ENCODE measurements at places on chromosomes 6 and 20.

DNA sequence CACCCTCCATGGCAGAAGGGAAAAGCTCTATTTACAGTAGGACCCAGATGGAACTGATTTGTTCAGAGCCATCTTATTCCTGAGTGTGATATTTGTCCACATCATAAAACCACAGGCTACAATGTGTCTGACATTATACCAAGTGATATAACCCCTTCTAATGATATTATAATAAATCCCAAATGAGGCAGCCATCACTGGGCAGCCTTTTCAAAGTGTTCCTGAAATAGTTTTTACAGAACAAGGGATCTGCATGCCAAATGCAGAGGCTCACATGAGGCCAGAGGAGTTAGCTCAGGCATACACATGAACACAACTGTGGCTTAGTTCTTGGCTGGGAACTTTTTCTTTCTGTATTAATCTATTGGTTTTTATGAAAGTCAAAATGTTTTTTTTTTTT lies 207.7 kb downstream of the MAFB start:
- no peak for DNase-seq

GRCh38 chr6:127641905-127642304 lies 64.9 kb downstream of the C6orf58 start:
- DNase-seq, result no peak

GRCh38 chr6:78390066-78390465 lies 477.3 kb upstream of the IRAK1BP1 start:
- no peak for DNase-seq

DNA sequence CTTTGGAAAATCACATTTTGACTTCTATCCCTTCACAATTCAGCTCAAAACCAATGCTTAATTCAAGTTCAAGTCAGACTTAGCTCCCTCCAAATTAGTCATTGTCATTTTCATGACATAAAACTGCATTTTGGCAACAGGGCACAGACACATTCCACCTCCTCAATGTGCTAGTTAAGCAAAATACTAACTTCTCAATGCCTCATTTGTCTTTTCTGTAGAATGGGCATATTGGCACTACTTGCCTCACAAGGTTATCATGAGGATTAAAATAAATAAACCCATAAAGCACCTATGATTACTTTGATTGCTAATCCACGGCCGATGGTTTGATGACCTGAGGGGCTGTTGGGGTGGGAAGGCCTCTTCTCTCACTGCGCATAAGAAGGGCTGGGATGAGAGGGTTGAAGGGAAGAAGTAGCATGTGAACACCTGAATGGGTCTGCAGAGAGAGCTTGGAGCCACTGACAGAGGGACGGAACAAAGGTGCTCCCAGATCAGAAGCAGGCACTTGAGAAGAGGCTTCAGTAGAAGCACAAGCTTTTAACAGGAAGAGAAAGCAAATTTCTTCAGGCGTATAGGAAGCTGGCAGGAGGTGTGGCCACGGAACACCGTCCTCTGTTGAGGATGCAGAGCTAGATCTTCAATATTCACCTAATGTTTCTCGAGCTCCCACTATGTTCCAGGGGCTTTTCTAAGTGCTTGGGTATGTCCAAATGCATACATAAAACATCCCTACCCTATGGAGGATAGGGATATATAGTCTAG lies 11.7 kb upstream of the TBC1D7 start:
- no peak for DNase-seq

DNA sequence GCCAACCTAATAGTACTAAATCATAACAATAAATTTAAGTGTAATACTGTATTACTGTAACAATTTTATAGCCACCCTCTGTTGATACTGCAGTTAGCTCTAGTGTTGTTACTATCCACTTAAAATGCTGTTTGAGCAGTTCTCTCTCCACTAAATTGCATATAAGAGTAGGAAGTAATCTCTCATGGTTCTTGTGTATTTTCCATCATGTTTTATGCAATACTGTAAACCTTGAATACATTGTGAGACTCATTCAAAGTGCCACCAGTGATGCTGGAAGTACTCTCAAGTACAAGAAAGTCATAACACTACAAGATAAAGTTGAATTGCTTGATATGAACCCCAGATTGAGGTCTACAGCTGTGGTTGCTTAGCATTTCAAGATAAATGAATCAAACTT lies 65.5 kb downstream of the WASF1 start:
- no peak for DNase-seq

- no peak for DNase-seq
These were observed 149.4 kb downstream of the PHF3 start for GRCh38 chr6:63785006-63785405.

- no peak for DNase-seq
These were observed 73.4 kb upstream of the GTSF1L start for GRCh38 chr20:43800186-43800585.

GRCh38 chr20:34907616-34908469 lies 31.4 kb downstream of the ACSS2 start:
- DNase-seq, result peak; percentile 17

GRCh38 chr6:6220718-6221117 lies 99.7 kb downstream of the F13A1 start:
- no peak for DNase-seq

DNA sequence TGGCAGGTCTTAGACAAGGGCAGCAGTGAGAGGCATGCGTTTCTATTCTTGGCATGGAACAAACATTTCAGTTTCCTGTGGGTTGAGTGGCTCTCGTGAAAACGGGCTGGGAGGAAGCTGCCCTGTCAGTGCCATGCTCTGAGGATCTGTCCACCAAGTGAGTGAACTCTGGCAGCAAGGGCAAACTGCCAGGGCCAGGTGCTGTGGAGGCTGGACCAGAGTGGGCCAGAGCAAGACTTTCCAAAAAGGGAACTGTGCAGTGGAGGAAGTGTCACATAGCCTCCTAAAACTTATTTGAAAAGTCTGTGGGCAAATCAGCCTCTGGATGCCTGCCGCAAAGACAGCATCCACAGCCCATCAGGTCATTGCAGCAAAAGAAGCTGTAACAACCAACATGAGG lies 44.2 kb upstream of the TAB2 start:
- no peak for DNase-seq

GRCh38 chr6:69816026-69816425 lies 19.2 kb upstream of the LMBRD1 start:
- no peak for DNase-seq

DNA sequence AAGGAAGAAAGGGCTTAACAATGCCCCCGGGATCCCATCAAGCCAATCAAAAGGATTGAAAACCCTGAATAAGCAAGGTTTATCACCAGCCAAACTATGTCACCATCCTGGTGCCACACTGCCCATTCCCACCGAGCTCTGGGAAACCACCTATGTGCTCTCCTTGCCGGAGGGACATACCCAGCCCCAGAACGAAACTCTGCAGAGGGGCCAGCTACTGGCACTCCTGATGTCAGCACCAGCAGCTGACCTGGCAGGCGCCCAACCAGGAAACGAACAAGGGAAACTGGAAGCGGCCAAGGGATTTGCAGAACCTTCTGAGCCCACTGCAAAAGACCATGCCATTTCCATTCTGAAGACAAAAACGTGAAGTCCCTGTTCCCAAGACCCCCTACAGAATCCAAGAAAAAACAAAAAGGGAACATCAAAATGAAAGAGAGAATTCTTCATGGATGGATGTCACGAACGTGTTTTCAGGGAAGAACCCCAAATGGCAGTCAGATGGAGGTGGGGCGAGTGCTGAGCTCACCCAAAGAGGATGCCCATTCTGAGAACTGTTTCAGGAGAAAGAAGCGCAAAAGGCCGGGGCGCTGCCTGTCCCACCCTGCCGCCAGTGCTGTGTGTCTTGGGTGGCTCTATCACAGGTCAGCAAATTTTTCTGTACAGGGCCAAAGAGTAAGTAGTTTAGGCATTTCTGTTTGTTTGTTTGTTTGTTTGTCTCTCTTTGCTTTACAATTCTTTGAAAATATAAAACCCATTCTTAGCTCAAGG lies 305.2 kb downstream of the ESR1 start:
- no peak for DNase-seq

GRCh38 chr6:158476389-158476788 lies 83.5 kb upstream of the TMEM181 start:
- DNase-seq, result no peak

GRCh38 chr6:141199074-141199473 lies 933.7 kb upstream of the GJE1 start:
- DNase-seq, result no peak

GRCh38 chr6:147207351-147207750 lies 3.1 kb downstream of the STXBP5 start:
- DNase-seq, result no peak

GRCh38 chr6:105352037-105352617 lies 50.8 kb downstream of the PREP start:
- DNase-seq, result no peak

- no peak for DNase-seq
These were observed 30.2 kb upstream of the IL17A start for GRCh38 chr6:52155791-52156576.

- DNase-seq, result no peak
These were observed 60.9 kb downstream of the GFRAL start for GRCh38 chr6:55388211-55388610.

DNA sequence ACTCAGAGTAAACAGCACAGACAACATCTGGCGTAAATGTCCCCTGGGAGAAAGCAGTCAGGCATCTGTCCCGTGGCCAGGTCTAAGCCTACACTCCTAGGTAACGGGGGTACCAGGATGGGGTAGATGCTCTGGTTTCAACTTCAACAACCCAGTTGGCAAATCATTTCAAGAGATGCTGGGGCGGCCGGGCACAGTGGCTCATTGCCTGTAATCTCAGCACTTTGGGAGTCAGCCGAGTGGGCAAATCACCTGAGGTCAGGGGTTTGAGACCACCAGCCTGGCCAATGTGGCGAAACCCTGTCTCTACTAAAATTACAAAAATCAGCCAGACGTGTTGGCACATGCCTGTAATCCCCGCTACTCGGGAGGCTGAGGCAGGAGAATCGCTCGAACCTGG lies 12.3 kb downstream of the PREX1 start:
- DNase-seq, result no peak

DNA sequence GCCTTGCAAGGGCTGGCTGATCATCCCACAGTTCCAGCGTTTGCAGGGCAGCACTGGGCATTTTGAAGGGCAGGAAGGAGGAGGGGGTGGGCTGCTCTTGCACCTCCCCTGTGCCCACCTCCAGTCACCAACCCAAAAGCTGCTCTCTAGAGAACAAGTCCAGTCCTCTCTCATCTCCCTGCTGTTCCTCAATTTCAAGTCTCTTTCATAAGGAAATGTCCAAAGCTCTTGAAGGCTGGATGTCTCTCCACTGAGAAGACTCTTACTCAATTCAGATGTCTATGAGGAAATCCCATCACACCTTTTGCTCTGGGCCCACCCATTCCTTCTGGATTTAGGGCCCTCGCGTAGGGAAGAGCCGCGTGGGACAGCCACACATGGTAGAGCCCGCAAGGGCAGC lies 31.7 kb downstream of the WRNIP1 start:
- no peak for DNase-seq

DNA sequence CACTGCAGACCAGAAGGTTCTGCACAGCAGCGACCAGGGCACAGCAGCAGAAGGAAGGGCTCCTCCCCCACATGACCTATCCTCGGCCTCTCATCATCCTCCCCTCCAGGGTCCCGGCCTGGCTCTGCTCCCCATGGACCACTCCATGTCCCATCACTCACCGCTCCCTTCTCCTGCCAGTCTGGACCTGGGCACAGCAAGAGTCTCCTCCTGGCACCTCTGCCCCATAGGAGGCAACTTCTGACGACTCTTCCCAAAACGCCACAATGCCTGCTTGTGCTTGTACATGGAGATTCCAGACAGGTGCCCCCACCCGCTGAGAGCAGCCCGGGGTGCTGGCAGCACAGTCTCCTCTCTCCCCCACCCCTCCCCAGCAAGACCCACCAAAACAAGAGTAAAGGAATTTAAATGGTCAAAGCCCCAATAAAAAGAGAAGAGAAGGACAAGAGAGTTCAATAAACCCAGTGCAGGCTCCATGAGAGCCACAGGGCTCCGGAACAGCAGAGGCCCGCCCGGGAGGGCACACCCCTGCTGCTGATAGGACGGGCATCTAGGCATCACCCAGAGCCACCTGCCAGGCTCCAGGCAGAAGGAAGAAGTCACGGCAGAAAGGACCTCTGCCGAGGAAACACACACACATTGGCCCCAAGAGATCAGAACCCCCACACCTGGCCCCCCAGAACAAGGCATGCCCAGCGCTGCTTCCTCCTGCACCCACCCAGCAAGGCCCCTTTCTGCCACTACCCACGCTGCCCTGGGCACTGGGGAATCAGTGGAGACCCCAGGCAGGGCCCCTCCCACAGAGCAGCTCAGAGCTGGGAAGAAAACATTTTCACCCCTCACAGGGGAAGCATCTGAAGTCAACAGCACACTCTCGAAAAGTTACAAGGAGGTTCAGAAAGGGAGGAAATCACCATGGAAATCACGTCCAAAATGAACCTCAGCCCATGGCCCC lies 15.2 kb downstream of the TAF4 start:
- DNase-seq, result no peak

DNA sequence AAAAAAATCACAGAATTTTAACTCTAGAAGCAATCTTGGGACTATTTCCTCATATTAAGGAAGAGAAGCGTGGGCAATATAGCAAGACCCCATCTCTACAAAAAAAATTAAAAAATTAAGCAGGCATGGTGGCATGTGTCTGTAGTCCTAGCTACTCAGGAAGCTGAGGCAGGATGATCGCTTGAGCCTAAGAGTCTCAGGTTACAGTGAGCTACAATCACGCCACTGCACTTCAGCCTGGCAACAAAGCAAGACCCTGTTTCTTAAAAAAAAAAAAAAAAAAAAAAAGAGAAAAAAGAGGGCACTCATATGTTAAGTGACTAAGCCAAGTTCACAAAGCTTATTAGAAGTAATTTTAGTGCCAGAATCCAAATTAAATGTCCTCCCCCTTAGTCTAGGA lies 100.8 kb downstream of the SESN1 start:
- no peak for DNase-seq

GRCh38 chr20:35788796-35789195 lies 17.0 kb downstream of the PHF20 start:
- DNase-seq, result no peak

GRCh38 chr20:36957875-36958667 lies 6.6 kb upstream of the SAMHD1 start:
- DNase-seq, result no peak

DNA sequence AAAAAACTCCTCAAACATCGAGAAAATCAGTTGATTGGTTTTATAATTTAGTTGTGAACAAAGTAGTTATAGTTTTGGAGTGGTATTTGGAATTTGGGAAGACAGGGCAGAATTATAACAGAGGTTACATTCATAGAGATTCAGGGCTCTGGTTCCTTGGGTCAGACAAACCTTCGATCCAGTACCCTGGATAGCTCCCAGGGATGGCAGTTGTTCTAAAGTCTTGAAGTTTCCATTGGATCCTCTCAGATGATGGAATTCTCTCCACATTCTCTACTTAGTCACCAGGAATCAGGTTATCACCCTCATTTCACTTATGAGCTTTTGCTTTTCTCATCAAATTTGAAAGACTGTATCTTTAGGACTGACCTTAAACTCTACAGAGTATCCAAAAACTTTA lies 285.1 kb downstream of the CENPW start:
- DNase-seq, result no peak

- peak; percentile 58 for DNase-seq
These were observed 13.3 kb upstream of the RBPJL start for GRCh38 chr20:45293041-45294002.

DNA sequence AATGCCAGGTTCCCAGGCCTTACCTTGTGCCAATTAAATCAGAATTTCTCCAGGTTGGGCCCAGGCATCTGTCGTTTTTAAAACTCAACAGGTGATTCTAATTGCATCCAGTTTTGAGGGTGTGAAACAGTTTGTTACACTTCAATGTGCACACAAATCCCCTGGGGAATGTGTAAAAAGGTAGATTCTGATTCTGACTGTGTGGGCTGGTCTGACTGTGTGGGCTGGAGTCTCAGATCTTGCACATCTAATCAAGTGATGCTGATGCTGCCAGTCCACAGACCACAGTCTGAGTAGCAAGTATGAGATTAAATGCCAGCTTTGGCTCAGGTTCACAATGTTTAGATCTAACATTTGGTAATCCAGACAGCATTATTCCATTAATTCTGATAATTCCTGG lies 12.5 kb upstream of the ETV7 start:
- no peak for DNase-seq

Measured in prostate gland (tissue), 2 donors.